Gastrocnemius medialis (tissue), 4 donors: ENCODE measurements at places on chromosomes 16 and 17. TPM values are rescaled to one million over a fixed set of nuclear protein-coding genes. Genes with fewer than 3 reads are reported as not detected.

TPSG1 gene
- total RNA-seq, result not detected

KRTAP4-1 gene
- total RNA-seq, result not detected

IL17C gene
- not detected for total RNA-seq

ZFP3 gene
- 8.6 TPM for total RNA-seq

GP1BA gene
- not detected for total RNA-seq

APOH gene
- total RNA-seq, result not detected

C16orf89 gene
- total RNA-seq, result not detected

CCL8 gene
- total RNA-seq, result not detected

DNA sequence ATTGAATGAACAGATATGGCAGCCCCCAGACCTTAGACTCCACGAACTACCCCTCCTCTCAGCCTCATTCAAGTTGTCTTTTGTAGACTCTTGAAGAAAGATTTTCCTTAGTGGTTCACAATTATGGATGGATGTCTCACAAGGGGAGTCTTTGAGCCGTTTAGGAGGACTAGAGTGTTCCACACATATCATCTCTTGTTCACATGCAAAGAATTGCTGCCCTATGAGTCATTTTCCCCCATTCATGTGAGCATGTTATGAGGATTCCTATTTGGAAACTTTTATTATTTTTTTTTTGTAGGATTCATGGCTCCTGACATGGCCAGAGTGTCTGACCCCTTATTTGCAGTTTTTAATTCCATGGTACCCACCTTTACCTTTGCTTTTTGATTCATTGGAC, 237.1 kb downstream of the SHISA9 start:
- DNase-seq, result no peak
- no peaks in the 10 kb centered on the region for H3K4me1 ChIP-seq
- no peaks in the 10 kb centered on the region for H3K27me3 ChIP-seq
- H3K36me3 ChIP-seq, result no peaks in the 10 kb centered on the region
- H3K27ac ChIP-seq, result no peak overlapping the region
- H3K4me3 ChIP-seq, result no peak overlapping the region

GRCh38 chr17:59151591-59151990, 3.4 kb downstream of the SKA2 start:
- H3K4me1 ChIP-seq, result peaks cover 12% of the 10 kb centered on the region
- DNase-seq, result no peak
- H3K36me3 ChIP-seq, result no peaks in the 10 kb centered on the region
- no peak overlapping the region for H3K4me3 ChIP-seq
- H3K27me3 ChIP-seq, result no peaks in the 10 kb centered on the region

GRCh38 chr16:69260019-69260418, 51.1 kb upstream of the VPS4A start:
- no peak overlapping the region for H3K4me3 ChIP-seq
- DNase-seq, result no peak
- no peaks in the 10 kb centered on the region for H3K36me3 ChIP-seq
- no peak overlapping the region for H3K27ac ChIP-seq

- H3K36me3 ChIP-seq, result peaks cover 5% of the 10 kb centered on the region
- no peak overlapping the region for H3K27ac ChIP-seq
- no peak overlapping the region for H3K4me3 ChIP-seq
Observed at GRCh38 chr16:22075043-22075757, 17.1 kb upstream of the VWA3A start.

DNA sequence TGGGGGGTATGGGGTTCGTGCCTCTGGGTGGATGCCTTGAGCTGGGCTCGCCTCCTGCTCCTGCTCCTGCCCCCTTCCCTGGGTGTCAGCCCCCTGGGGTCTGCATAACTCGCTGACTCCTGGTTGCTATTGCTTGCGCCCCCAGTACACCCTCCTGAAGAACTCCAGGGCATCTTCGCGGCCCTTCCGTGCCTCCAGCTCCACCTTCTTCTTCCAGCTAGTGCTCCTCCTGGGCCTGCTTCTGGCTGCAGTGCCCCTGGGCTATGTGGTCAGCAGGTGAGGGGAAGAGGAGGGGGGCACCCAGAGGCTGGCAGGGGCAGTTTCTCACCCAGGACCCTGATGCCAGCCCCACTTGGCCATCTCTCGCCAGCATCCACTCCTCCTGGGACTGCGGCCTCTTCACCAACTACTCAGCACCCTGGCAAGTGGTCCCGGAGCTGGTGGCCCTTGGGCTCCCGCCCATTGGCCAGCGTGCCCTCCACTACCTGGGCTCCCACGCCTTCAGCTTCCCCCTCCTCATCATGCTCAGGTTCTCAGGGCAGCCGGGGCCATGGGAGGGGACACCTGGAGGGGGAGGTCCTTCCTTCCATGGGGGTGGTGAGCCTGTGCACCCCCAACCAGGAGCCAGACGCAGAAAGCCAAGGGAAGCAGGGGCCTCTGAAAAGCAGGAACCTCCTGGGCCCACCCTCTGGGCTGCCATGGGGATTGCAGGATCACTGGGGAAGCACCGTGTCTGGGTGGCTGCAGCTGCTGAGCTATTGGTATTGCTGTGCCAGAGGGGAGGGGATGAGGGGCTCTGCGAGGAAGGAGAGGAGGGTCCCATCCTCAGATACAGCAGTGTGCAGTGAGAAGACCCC, 7.8 kb upstream of the C17orf99 start:
- H3K4me3 ChIP-seq, result no peak overlapping the region
- no peaks in the 10 kb centered on the region for H3K27me3 ChIP-seq
- no peak overlapping the region for H3K27ac ChIP-seq
- DNase-seq, result no peak
- H3K36me3 ChIP-seq, result no peaks in the 10 kb centered on the region
- H3K4me1 ChIP-seq, result no peaks in the 10 kb centered on the region

DNA sequence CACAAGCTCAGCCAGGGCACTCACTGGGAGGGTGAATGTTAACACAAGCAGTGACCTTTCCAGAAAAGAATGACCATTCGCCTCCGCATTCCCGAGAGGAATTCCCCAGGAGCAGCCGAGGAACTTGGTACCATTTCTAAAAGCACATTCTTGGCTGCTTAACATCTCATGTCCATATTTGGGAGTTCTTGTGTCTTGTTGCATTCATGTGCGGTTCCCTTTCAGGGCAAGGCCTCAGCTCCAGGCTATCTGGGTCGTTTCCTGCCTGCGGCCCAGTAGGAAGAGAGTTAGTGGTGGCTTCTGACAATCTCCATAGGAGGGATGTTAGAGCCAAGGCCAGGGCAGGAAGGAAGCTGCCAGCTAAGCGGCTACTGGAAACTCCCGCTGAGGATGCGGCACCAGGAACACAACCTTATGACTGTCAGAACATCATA, 27.8 kb upstream of the MEAK7 start:
- peak overlapping the region; percentile 50 for H3K27ac ChIP-seq
- H3K36me3 ChIP-seq, result no peaks in the 10 kb centered on the region
- H3K4me3 ChIP-seq, result no peak overlapping the region

DNA sequence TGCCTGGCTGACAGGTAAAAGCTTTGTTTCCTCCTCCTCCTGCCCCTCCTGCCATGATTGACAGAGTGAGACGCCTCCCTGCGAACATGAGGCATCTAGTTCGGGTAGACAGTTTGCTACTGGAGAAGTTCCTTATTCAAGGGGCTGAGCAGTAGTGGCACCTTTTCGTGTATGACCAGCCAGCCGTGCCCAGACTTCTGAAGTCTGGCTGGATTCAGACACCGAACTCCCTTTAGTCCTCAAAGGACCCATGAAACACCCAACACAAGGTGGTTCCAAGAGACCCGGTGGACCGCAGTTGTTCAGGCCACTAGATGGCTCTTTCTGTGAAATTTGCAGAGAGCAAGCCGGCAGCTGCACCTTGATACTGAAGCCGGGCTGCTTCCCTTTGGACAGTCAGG, 192.8 kb downstream of the XYLT1 start:
- no peak for DNase-seq
- no peaks in the 10 kb centered on the region for H3K27me3 ChIP-seq
- H3K36me3 ChIP-seq, result no peaks in the 10 kb centered on the region
- H3K4me3 ChIP-seq, result no peak overlapping the region
- H3K27ac ChIP-seq, result no peak overlapping the region

DNA sequence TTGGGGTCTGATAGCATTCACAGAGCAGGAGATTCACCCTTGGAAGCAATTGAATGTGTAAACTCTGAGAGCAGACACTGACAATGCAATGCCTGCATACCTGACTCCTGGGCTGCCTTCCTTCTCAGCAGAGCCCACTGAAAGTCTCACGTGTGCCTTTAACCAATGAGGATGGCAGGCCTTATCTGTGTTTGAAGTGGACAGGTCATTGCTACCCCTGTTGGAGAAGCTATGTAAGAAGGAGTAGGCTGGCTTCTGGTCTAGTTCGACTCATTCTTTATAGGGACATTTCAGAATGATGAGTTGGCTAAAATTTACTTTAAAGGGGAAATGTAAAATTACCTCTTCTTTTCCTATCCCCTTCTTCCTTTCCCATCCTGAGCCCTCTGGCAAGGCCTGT, 446.3 kb downstream of the SLC39A11 start:
- H3K4me3 ChIP-seq, result no peak overlapping the region
- H3K27ac ChIP-seq, result no peak overlapping the region
- no peaks in the 10 kb centered on the region for H3K36me3 ChIP-seq
- no peaks in the 10 kb centered on the region for H3K27me3 ChIP-seq
- no peaks in the 10 kb centered on the region for H3K4me1 ChIP-seq
- no peak for DNase-seq

DNA sequence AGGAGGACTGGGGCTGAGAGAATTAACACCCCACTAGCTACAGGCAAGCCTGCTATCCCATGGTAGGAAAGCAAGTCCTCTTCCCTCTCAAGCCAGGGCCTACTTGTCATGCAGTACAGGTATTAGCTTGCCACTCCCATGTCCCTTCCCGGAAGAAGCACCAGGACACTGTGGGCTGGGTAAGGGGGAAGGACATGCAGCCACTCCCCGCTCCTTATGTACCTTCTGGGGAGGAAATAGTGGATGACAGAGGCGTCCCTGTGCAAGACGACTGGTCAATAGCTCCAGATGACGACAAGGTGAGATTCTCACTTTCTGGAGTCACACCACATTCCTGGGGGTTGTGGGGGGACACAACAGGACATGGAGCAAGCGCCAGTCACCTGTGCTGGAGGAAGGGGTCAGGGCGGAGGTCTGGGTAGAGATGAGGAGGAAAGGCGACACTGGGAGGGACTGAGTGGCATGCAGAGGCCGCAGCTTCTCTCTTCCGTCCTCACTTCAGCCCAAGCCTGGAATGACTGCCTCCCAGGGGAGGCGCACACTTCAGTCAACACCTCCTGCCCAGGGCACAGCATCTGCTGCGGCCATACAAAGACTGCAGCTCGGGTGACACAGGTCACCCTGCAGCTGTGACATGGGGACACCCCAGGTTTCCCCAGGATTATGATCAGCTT, 15.1 kb upstream of the FOXJ1 start:
- H3K4me3 ChIP-seq, result no peak overlapping the region
- H3K27me3 ChIP-seq, result no peaks in the 10 kb centered on the region
- no peaks in the 10 kb centered on the region for H3K4me1 ChIP-seq
- no peak overlapping the region for H3K27ac ChIP-seq

DNA sequence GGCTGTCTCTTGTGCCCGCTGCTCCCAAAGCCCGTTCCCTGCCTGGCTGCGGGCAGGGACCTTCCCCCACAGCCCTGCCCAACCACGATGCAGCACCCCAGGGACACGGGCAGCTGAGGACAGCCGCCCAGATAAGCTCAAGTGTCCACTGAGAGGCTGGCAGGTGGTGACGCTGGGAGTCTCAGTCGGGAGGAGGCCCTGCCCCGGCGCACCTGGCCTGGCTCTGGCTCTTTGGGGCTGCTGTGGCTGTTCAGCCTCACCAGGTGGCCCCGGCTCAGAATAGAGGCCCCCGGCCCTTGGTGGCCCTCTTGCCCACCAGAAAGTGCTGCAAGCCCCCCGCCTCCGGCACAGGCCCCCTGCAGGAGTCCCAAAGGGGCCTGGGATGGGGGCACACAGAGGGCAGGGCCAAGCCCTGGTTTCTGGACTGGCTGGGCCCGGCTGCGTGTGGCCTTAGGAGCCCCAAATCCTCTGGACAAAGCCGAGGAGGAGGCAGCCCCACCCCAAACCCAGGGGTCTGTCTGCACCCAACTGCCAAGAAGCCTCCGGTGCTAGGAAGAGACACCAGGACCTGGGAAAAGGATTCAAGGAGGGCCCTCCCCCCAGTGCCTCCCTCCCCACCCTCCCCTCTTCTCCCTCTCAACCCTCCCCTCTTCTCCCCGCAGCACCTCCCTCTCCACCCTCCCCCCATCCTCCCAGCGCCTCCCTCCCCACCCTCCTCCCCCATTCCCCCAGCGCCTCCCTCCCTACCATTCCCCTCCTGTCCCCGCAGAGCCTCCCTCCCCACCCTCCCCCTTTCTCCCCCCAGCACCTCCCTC, 5.3 kb downstream of the NTHL1 start:
- no peaks in the 10 kb centered on the region for H3K27me3 ChIP-seq
- no peaks in the 10 kb centered on the region for H3K36me3 ChIP-seq
- no peak overlapping the region for H3K4me3 ChIP-seq
- no peak for DNase-seq
- H3K4me1 ChIP-seq, result peaks cover 40% of the 10 kb centered on the region

DNA sequence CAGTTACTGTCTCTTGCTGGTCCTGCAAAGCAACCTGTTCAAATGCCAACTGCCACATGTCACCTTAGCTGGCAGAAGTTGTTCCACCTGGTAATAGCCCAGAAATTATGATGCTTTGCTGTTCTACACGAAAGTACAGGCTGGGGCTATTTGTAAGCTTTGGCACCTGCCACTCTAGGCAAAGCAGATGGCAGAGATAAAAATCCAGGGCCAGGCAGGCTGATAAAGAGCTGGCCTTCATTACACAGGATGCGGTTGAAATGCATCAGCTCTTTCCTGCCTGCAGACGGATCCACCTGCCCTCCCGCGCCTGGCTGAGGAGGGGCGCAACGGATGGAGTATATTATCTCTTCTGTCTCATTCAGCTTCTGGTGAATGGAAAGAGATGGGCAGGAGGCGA, 29.3 kb upstream of the KDM8 start:
- H3K4me1 ChIP-seq, result no peaks in the 10 kb centered on the region
- no peak overlapping the region for H3K27ac ChIP-seq
- no peak overlapping the region for H3K4me3 ChIP-seq
- H3K27me3 ChIP-seq, result peaks cover 4% of the 10 kb centered on the region
- DNase-seq, result no peak
- no peaks in the 10 kb centered on the region for H3K36me3 ChIP-seq

- no peaks in the 10 kb centered on the region for H3K36me3 ChIP-seq
- no peak for DNase-seq
- H3K27me3 ChIP-seq, result no peaks in the 10 kb centered on the region
- no peaks in the 10 kb centered on the region for H3K4me1 ChIP-seq
- H3K4me3 ChIP-seq, result no peak overlapping the region
Observed at GRCh38 chr17:77721846-77722160, 236.7 kb upstream of the TNRC6C start.

- H3K27ac ChIP-seq, result peak overlapping the region; percentile 80
- DNase-seq, result peak; percentile 59
- H3K4me1 ChIP-seq, result peaks cover 60% of the 10 kb centered on the region
- no peaks in the 10 kb centered on the region for H3K27me3 ChIP-seq
- H3K36me3 ChIP-seq, result no peaks in the 10 kb centered on the region
Observed at GRCh38 chr17:40542558-40543411, 22.5 kb downstream of the CCR7 start.

GRCh38 chr17:28057731-28058246, 15.3 kb downstream of the NLK start:
- no peak overlapping the region for H3K27ac ChIP-seq
- H3K36me3 ChIP-seq, result no peaks in the 10 kb centered on the region
- no peaks in the 10 kb centered on the region for H3K27me3 ChIP-seq
- DNase-seq, result no peak
- H3K4me1 ChIP-seq, result peaks cover 12% of the 10 kb centered on the region
